ENCODE measurements at places on chromosomes 2 and 18.

DNA sequence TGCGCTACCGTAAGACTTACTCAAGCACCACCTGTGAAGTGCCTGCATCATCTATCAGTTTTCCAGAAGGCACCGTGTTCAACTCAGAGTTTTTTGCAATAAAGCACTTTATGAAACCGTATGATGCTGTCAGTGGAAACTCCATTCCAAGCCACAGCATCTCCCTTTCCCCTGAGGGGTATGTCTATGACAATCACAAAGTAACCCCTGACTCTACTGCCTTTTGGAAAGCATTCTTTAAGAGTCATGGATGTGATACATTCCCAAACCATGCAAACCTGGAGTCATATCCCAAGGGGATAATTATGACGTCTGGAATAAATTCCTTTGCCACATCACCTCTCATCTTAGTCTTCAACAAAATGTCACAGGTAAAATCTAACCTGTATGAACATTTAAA lies 39.2 kb downstream of the UNC50 start:
- no peak for DNase-seq

DNA sequence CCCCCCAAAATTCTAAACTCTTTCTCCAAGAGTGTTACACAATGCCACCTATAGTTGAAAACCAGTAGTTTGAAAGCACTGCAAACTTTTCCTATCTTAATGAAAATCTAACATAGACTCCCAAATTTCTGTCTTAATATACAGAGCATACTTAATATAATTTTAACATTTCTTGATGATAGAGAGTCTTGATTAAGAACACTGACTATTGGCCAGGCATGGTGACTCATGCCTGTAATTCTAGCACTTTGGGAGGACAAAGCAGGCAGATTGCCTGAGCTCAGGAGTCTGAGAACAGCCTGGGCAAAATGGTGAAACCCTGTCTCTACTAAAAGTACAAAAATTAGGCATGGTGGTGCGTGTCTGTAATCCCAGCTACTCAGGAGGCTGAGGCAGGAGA lies 34.2 kb downstream of the ASXL2 start:
- no peak for DNase-seq

DNA sequence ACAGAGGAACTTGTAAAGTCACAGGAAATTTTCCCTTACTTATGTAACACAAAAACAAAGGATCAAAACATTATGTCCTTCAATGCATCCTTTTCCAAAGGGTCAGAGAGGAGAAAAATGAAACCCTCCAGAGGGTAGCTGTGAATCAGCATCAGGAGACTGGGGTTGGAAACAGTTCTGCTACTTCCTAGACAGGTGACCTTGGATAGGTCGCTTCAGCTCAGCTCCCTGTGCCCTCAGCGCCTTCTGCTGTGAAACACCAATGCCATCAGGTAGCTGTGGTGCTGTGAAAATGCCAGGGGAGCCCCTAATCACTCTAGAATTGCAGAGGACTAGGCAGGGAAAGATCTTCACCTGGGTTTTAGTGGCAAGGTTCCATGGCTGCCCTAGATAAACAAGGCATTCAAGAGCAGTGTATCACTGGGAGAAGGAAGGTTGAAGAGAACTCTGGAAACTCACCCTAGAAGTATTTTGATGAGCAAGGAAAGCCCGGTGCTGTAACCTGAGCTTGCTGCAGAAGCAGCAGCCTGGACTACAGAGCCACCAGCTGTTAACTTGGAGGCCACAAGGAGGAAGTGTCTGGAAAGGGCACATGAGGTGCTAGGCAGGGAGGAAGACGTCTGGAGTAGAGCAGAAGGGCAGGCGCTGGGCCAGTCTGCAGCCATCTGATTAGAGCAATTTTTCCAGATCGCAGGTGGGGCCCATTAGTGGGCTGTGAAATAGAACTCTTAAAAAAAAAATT lies 100.7 kb upstream of the MCFD2 start:
- no peak for DNase-seq

GRCh38 chr2:189115126-189115525 lies 64.4 kb downstream of the COL5A2 start:
- DNase-seq, result no peak

DNA sequence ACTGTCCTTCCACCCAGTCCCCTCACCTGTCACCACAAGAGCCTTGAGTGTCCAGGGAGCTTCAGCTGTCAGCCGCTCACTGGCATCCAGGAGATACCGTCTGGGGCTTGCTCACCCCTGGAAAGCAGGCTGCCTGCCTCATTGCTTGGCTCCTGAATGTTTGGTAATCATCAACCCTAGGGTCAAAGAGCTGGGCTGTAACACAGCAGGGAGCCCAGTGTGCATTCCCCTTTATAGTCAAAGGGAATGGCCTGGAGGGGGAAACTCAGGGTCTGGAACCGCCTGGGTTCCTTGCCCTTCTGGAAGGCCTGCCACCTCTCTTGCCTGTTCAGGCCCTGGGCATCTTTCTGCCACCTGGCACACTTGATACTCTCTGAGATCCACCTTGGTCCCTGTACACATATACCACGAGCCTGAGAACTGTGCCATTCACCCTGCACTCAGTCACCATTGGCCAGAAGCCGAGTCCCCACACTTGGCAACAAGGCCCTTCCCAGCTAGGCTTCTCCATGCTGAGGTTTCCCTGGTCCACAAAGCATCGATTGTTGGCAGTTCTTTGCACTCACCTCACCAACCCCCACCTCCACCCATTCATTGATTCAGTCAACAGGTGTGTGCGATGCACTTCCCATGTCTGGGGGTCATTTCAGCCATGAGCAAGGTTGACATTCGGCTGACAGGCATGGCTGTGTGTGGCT lies 35.0 kb downstream of the TPRKB start:
- no peak for DNase-seq

- no peak for DNase-seq
Observed at GRCh38 chr18:38520786-38521185, 955.2 kb upstream of the CELF4 start.

- DNase-seq, result no peak
Observed at GRCh38 chr18:55121397-55122170, 162.3 kb upstream of the CCDC68 start.
